ENCODE measurements at places on chromosomes 12 and 14.

DNA sequence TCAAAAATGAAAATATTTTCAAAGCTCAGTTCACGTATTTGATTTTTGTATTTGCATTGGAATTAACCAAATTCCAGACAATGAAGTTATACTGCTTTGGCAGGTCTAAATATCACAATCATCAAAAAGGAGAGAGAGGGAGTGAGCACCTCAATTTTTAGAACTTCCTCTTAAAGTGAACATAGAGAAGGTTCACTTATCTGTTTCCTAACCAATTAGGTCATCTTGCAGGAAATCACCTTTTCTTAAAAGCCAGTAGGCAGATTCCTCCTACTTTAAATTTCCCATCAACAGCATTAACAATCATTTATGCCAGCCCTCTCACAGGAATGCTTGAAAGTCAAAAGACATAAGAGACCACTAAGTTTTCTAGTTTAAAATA lies 388.7 kb downstream of the ZFP36L1 start:
- DNase-seq = no peak

DNA sequence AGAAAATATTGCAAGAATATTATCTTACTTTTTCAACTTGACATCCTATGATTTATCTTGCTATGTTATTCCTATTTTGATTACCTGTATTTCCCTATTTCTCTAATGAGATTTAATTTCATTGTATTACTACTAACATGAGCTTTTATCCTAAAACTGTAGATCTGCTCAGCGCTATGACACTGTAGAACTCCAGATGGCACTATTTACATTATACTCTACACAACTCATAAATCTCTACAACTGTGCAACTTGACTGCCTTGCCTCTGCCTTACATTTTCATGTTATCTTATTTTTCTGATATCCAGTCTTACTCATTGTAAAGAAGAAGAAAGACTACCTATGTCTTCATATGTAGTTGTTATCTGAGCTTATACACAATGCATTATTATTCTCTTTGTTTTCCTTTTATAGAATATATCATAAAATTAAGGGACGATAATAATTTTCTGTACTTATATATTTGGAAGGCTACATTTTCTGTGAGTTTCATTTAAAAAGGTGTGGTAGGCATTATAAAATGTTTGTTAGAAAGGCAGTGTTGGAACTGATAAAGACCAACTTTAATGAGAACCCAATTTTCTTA lies 24.1 kb downstream of the NUP37 start:
- no peak for DNase-seq

GRCh38 chr12:105316931-105317852 lies 13.3 kb upstream of the C12orf75 start:
- no peak for DNase-seq

DNA sequence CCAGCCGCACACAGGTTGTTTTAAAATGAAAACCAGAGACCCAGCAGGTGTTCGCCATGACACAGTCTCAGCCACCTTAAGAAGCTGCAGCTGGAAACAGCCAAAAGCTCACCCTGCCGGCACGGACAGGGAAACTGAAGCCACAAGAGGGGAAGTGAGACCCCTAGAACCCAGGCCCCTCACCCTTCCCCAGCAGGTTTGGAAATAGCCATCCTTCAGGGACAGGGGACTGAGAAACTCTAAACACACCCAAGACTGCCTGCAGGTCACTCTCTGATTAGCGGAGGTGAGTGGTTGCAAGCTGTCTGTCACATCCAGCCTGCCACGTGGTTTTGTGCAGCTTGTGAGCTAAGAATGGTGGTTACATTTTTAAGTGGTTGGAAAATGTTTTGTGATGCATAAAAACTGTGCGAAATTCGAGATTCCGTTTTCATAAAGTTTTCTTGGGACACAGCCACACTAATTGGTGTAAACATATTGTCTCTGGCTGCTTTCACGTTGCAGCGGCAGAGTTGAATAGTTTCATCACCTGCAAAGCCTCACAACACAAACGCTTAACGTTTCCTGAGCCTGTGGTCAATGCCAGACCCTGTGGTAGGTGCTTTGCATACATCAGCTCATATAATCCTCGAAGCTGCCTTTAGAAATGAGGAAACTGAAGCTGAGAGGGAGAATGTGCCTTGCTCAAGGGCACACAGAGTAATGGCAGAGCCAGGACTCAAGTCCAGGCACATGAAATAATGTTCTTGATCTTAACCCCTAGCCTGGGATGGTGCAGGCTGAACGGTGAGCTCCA lies 1.7 kb upstream of the SELPLG start:
- DNase-seq = no peak

GRCh38 chr14:55128386-55129085 lies 516 bp upstream of the LGALS3 start:
- no peak for DNase-seq

- no peak for DNase-seq
These were observed 54.0 kb downstream of the CPSF2 start for GRCh38 chr14:92175811-92176210.

DNA sequence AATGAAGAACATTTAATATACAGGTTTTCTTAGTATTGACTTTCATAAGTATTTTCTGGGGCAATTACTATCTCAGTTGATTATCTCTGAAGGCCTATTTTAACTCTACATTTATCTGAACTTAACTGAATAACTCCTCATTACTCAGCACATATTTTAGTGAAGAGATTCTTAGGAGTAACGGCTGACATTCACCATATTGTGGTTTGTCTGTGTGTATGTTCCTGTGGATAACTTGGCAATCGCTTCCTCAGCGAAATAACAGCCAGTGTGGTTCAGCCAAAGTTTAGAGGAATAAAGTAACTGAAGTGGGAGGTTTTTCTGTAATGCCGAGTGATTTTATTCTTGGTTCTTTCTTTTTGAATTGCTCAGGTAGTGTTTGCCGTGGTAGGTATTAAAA lies 168.0 kb downstream of the RAD51B start:
- no peak for DNase-seq

- DNase-seq = no peak
These were observed 6.5 kb upstream of the KRT3 start for GRCh38 chr12:52802442-52802841.

DNA sequence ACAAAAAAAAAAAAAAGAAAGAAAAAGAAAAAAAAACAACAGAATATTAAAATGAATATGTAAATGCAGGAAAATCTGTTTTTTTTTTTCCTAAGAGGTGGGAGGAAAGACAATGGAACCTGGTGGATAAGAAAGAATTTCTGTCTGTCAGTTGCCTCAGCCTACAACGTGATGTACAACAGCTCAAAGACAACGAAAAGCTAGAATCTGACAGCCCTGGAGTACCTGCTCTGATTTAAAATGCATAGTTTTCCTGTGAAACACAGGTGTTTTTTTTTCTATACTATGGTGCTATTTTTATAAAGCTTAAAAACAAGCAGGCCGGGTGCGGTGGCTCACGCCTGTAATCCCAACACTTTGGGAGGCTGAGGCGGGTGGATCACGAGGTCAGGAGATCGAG lies 30.0 kb upstream of the ULK1 start:
- no peak for DNase-seq

DNA sequence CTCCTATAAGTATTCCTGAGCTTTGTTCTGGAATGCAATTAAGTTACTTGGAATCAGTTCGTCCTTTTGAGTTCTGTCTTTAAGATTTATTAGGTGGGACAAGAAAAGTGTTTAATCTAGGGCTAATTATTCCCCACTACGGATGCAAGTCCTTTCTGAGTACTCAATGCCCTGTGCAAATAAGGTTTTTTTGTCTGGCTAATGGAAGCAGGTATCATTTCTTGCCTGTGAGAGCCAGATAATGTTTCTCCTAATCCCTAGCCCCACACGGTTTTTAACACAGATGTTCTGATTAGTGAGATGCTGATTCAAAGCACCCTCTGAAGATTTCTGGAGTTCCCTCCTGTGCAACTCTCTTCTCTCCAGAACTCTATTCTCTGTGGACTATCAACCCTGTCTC lies 296.6 kb upstream of the PRICKLE1 start:
- no peak for DNase-seq

- DNase-seq = no peak
These were observed 80.8 kb upstream of the C12orf71 start for GRCh38 chr12:27163048-27163715.

DNA sequence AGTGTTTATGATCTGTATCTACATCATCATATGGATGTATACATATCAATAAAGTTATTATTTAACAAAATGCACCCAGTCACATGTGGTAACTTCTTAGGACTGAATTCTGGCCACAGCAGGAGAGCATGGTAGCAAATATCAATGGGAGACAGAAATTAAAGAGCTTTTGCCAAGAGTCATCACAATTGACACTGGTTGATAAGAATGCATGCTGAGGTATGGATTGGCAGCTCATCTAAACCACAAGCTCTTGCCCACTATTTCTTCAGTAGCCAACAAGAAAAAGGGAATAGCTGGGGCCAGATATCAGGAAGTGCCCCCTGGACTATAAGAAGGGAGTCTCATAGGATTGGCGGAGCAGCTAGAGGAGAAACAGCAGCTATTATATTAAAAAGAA lies 9.4 kb upstream of the PTGR2 start:
- DNase-seq = no peak

- no peak for DNase-seq
These were observed 32.7 kb upstream of the PELI2 start for GRCh38 chr14:56085471-56085870.
